A549 (cell line): ENCODE measurements at places on chromosomes 13 and 19.

GRCh38 chr13:46124531-46124966 is 19.7 kb upstream of the CPB2 start:
- no peak for DNase-seq

DNA sequence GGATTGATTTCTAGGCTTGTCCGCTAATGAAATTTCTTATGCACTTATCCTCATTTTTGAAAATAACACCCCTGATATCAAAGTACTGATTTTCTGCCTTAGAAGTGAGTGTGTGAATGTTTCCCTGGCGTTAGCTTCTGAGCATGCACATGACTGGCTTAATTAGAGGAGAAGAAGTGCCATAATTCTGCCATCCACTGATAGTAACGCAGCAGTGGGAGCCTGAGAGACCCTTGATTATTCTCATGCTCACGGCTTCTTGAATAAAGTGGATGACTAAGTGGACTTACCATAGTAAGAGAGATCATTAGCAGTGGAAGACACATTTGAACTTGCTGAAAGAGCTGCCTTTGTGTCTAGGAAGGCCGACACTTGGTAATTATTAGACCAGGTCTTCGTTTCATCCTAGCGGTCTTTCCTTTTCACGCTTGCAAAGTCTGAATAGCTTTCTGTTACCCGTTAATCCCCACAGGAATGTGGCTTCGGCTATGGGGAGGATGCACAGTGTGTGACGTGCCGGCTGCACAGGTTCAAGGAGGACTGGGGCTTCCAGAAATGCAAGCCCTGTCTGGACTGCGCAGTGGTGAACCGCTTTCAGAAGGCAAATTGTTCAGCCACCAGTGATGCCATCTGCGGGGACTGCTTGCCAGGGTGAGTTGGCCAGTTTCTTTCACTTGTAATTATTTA is 45.3 kb downstream of the TNFRSF19 start:
- DNase-seq, result no peak

DNA sequence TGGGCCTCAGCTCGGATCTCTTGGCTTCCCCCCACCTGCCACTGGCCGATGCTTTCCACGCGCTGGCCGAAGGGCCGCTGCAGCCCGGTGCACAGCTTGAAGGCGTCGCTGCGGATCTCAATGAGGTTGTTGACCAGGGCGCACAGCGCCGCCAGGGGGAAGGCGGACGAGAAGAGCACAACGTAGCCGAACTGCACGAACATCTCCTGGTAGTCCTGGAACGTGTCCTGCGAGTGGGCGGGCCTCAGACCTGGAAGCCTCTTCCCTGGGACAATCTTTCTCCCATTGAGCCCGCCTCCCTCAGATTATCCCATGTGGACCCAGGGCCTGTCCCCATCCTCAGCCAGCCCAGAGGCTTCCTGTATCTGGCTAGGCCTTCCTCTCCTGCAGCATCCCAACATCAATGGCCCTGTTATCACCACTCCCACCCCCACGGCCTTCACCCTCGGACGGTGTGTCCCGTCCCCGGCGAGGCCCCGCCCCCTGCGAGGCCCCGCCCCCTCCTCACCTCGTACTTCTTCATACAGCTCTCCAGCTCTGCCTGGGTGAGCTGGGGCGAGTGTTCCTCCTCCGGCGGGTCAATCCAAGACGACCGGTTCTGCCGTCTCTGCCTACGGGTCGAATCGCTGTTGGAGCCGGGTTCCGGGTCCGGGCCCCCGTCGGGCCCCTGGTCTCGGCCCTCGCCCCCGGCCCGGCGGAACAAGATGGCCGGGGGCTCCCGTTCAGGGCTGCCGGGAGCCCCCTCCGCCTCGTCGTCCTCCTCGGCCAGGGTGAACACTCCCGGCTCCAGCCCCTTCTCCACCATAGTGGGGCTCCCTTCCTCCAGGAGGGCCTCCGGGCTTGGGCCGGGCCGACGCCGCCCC is 6.8 kb downstream of the ANO8 start:
- DNase-seq, result no peak

- DNase-seq, result no peak
Observed at GRCh38 chr13:33686772-33687480, 131.0 kb upstream of the RFC3 start.

DNA sequence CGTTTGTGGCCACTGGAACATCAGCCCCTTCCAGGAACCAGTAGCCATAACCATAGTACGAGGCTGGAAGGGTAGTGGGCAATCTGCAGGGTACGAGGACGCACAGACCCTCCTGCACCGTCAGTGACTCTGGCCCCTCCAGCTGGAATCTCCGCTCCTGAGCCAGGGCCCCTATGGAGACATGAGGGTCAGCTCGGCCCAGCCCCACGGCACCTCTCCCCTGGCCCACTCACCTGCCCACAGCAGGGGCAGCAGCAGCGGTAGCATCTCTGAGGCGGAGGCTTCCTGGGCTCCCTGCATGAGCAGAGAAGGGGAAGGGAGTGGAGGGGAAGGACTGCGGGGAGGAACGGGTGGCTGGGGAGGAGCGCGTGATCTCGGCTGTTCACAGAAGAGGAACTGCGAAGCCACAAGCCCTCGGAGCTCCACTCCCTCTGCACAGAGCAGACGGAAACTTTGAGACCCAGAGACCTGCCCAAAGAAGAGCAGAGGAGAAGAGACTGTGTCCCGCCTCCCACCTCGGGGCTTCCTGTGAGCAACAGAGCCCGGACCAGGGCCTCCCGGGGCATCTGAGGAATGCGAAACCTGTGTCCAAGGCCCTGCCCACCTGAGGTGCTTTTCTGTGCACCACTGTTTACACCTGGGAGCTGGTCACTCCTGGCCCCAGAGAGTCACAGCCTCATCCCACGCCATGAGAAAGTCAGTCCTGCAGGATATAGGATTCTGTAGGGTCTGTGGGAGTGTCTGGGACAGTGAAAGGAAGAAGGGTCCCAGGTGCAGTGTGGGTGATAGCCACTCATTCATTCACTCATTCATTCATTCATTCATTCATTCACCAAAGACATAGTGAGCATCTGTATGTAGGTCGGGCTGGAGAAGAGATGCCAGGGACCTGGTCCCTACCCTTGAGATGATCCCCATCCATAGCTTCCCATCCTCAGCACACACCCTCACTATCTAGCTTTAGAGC is at the start of gene SIGLEC6:
TSS of gene SIGLEC6 (minus strand) at position 322 of the 967 bp plus-strand sequence. CDS start at position 300, 22 bp downstream.
- no peak for DNase-seq

- peak; percentile 84 for DNase-seq
Observed at GRCh38 chr19:2702170-2703076, at the start of gene GNG7. Gene GNG7, minus strand, starts transcription at chr19:2702694. Its CDS starts 182,006 bp downstream, at chr19:2520688.

DNA sequence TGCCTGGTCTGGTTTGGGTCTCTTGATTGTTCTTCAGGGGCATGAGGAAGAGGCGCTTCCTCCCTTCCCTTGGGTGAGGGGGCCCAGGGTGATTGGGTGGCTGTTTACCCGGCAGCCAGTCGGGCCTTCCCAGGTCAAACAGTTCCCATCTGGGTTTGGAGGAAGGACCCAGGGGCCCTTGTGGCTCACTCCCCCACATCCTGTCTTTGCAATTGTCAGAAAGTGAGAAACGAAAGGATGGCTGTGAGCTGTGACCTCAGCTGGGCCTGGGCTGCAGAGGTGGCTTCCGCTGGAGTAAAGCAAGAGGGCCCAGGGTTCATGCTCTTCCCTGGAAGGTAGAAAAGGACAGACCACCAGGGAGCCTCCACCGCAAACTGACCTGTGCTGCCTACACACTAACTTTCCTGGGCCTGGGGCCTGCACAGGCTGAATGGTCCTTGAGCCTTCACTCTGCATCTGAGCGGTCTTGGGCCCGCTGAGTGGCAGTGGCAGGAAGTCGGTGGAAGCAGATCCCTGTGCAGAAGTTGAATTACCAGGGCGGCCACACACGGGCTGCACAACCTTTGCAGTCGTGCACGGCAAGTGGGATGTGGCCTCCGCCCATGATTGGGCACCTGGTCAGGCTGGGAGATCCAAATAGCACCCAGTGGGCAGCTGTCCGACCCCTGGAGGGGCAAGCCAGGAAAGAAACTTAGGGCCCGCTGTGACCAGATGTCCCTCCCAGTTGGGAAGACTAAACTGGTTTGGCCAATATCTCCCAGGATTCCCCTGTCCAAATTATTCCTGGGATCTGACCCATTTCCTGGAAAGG is 5.3 kb upstream of the CD79A start:
- DNase-seq, result no peak

DNA sequence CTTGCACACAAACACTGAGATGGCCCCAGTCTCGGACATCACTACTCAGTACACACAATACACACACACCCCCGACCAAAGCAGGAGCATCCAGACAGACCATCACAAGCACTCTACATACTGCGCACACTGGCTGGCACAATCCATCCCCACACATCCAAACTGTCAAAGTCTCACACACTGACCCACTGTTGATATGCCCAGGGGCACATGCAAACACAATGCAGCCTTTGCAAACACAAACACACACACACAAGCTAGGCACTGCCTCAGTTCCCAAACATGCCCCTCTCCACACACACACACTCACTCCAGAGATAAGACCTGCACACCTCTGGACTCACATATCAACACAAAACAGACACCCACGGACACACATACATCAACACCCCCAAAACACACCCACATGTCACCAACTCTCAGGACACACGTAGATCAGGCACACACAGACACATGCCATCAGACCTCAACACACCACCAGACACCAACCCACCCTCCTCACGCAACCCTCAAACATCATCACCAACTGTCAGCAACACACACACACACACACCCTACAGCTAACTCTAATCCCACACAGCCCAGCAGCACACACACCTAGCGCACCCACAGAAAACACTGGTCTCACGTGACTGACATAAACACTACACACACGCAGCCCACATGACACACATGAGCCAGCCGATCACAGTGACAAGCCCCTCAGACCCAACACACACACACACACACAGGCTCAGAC is 1.9 kb downstream of the BBC3 start:
- DNase-seq, result no peak

DNA sequence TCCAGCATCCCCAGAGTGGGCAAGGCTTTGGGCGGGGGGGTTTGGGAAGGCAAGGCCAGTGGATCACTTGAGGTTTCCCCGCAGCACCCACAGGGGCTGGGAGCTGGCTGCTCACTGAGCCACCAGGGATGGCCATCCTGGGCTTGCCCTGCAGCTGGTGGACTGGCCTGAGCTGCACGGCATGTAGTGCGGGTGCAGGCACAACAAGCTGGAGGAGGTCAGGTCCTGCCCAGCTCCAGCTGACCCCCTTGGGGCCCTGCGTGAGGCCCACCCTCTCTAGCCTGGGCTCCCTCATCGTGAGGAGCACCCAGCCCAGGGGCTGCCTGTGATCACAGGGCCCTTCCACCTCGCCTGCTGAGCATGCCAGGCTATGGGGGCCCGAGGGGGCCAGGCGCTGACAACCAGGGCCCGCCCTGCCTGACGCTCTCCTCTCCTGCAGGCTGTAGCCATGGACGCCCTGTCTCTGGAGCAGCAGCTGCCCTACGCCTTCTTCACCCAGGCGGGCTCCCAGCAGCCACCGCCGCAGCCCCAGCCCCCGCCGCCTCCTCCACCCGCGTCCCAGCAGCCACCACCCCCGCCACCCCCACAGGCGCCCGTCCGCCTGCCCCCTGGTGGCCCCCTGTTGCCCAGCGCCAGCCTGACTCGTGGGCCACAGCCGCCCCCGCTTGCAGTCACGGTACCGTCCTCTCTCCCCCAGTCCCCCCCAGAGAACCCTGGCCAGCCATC is 22.9 kb downstream of the COMP start:
- DNase-seq, result no peak

GRCh38 chr19:40584007-40584406 is 7.3 kb downstream of the SHKBP1 start:
- DNase-seq, result peak; percentile 88

DNA sequence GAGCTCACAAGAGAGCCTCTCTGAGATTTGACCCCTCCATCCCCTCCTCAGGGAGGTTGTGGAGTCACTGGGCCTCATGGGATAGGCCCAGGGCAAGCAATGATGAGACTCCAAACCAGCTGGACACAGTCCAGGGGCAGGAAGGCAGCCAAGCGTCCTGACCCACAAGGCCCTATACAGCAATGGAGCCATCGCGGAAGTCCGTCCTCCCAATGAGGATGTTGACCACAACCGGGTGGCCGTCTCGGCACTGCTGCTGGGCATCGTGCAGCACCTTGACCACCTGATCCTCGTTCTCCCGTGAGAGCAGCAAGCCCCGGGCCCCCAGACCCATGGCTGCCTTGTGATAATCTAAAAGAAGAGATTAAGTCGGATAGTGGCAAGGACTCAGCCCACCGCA is 7.9 kb downstream of the SYDE1 start:
- no peak for DNase-seq

- no peak for DNase-seq
Observed at GRCh38 chr13:76035711-76036110, 399.6 kb downstream of the LMO7 start.

DNA sequence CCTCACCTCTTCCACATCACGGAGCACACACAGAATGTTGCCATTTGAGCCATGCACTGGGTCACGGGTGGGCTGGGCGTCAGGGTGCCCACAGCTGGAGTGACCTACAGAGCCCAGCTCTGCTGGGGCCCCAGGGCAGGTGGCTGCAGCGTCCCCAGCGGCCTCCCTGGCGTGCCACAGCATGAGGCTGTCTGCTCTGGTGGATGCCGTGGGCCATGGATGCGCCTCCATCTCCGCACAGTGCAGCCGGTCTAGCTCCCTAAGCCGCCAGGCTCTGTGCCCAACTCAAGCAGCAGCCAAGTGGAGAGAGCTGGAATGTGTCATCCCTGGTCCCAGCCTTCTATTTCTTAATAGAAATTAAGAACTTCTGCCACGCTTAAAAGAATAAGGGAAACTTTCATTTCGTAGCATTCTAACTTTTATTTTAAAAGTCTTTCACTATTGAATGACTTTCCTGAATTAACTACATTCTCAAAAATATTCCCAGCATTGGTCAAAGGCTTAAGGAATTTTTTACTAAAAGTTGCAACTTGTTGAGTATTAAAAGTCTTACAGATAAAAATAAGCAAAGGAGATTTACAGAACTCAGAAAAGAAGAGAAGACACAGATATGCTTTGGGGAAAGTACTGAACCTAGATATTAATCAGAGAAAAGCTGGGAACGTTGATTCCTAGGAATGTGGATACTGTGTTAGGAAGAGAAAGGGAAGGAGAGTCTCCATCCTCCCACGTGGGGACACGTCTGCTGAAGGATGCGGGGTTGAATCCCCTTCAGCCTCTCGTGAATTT is 59.3 kb downstream of the ATP11A start:
- no peak for DNase-seq

GRCh38 chr13:28707629-28708427 is 10.9 kb downstream of the SLC46A3 start:
- DNase-seq, result no peak

DNA sequence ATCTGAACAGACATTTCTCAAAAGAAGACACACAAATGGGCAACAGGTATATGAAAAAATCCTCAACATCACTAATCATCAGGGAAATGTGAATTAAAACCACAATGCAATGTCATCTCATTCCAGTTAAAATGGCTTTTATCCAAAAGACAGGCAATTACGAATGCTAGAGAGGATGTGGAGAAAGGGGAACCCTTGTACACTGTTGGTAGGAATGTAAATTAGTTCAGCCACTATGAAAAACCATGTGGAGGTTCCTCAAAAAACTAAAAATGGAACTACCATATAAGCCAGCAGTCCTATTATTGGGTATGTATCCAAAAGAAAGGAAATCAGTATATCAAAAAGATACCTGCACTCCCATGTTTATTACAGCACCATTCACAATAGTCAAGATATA is 24.7 kb upstream of the ZC3H13 start:
- DNase-seq, result no peak

GRCh38 chr13:110699148-110700145 is 6.5 kb downstream of the CARS2 start:
- no peak for DNase-seq
